ENCODE measurements at places on chromosomes 2 and 18. TPM values are rescaled to one million over a fixed set of nuclear protein-coding genes. Genes with fewer than 3 reads are reported as not detected.
A peak's percentile ranks its signal among the peaks of the same experiment; 100 is the strongest.

TRIM54 gene
- total RNA-seq = 74.0 TPM

SPIRE1 gene
- total RNA-seq = 43.1 TPM

XDH gene
- 0.32 TPM for total RNA-seq

CAPN14 gene
- total RNA-seq = 0.05 TPM

CCDC74B gene
- 3.5 TPM for total RNA-seq

SLC9A2 gene
- total RNA-seq = 0.75 TPM

C2orf49 gene
- 32.8 TPM for total RNA-seq

PLEK gene
- total RNA-seq = not detected

AQP12B gene
- total RNA-seq = not detected

CPO gene
- total RNA-seq = not detected

CFAP221 gene
- not detected for total RNA-seq

ST6GAL2 gene
- not detected for total RNA-seq

KCNK3 gene
- total RNA-seq = 1.1 TPM

LINC00305 gene
- not detected for total RNA-seq

DNA sequence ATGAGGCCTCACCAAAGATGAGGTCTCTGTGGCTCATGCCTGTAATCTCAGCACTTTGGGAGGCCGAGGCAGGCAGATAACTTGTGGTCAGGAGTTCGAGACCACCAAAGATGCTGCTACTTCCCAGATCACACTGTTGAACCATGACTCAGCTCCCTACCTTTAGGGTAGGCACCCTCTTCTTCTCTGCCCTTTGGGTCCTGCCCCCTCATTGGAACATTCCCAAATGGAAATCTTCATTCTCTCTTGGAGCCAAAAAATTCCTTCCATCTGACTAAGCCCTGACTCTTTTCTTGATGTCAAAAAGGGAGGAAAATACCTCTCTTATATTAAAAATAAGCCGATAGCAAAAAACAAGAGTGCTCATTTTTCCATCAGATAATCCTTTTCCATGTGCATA lies 183.5 kb downstream of the PAX3 start:
- no peak for DNase-seq

DNA sequence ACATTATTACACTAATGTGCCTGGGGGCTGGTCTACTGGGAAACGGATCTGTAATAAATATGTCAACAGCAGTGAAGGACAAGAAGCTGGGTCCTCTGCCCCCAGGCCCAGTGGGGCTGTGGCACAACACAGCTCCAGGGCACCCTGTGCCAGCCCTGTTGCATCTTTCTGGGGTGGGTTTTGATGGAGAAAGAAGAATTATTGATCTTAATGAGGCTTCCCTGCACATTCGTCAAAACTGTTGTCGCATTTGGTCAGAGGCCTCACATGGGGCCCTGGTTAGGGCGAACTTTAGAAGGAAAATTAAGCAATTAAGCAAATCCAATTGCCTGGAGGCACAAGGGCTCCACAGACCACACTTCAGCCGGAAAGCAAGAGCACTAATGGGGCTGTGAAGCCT lies 30.0 kb upstream of the TWIST2 start:
- no peak for DNase-seq

- DNase-seq = peak; percentile 82
Measured at GRCh38 chr2:64784168-64785061, 130.7 kb upstream of the SERTAD2 start.

DNA sequence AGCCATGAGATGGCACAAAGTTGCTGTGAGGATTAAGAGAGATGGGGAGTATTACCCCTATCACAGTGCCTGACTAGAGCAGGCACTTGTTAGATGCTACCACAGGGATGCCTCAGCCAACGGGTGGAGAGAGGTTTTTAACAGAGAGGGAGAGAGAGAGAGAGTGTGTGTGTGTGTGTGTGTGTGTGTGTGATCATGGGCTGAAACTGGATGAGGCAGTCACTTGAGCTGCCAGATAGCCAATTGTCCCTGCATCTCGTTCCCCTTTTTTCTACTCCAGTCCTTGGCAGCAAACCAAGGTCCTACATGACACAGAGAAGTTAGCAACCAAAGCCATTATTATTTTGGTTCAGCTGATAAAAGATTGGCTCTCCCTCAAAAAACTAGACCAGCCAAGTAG lies 3.0 kb downstream of the CD8A start:
- no peak for DNase-seq

- DNase-seq = no peak
Measured at GRCh38 chr2:6557737-6558136, 308.0 kb downstream of the CMPK2 start.

GRCh38 chr2:46293466-46293865 lies 3.7 kb upstream of the EPAS1 start:
- DNase-seq = no peak

- peak; percentile 83 for DNase-seq
Measured at GRCh38 chr2:70128005-70128404, 40.7 kb downstream of the PCBP1 start.

DNA sequence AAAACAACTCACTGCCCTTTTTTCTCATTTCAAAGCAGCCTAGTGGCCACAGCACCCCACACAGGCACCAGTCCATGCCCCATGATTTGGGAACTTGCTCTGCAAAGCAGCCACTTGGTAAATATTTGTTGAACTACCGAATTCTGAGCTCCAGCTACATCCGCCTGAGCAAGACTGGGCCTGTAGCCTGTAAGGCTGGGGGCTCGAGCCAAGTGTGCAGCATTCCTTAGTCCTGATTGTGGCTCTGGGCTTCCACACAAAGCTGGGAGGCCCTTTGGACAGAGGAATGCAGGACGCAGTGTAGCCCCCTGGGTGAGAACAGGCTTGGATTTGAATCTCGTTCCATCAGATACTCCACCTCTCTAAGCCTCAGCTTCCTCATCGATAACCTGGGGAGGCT lies 88.4 kb downstream of the ACTR2 start:
- DNase-seq = no peak

DNA sequence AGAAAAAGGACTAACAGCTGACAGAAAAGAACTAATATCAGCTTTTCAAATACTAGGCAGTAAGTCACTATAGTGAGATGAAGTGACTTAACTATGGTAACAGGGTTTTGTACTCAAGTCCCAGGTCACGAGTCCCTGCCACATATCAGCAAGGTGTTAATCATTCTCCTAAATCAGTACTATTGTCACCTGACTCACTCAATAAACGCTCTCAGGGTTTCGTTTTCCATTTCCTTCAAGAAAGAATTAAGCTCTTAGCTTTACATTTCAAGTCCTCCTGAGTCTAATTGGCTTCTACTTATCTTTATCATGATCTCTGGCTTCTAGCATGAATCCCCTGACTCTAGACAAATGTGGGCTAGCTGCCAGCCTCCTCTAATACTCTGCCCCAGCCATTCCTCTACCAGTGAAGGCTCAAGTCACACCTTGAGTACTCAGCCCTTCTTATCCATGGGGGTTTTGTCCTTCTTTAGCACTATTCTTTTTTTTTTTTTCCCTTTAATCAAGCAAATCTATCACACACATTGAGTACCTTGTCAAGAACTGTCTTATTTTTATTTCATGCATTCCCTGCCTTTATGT lies 20.0 kb downstream of the BUB1 start:
- DNase-seq = no peak

DNA sequence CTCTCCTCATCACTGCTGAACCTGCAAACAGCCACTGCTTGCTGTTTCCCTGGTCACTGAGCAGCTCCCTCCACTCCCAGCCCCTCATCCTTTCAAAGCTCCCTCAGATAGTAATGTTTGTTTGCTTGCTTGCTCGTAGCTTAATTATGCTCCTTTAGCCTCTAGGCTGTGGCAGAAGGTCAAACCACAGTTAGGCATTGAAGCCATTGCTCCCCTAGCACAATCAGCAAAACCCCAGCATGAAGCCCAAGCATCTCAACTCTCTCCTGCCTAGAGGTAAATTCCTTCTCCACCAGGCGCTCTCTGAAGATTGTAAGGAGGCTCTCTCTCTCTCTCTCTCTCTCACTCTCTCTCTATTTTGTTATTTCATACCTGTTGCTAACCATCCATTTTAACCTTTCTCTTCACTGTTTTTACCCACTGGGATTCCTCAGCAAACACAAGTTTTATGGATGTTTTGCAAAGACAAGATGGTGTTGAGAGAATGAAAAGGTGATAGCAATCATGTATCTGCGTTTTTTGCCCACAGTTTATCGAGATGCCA lies 135.9 kb upstream of the HNRNPA3 start:
- DNase-seq = no peak

- no peak for DNase-seq
Measured at GRCh38 chr2:219099329-219099728, 38.6 kb upstream of the IHH start.

DNA sequence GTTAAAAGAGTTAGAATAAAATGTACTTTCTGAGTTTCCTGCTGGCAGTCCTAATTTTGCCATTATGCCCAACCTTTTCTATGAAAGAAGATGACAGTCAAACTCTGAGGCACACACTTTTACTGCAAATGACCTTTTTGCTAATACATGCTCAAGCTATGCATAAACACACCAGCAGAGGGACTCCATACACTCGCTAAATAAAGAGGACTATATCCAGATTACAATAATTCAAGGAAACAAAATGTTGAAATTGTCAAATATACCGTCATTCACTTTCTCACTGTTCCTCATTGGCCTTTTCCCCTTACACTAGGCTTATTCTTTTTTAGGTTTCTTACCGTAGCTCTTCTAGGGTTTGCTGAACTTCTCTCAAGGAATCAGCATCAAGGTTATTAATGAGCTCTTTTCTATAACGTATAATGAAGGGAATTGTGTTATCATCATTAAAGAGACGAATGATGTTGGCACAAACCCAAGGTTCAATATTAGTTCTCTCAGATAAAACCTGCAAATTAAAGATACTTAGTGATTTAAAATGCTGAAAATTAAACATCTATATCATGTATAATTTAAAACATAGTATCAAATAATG lies 25.7 kb downstream of the SRBD1 start:
- peak; percentile 55 for DNase-seq

GRCh38 chr2:232454630-232455029 lies 1.3 kb upstream of the ALPI start:
- DNase-seq = no peak

GRCh38 chr18:45024357-45025088 lies 343.8 kb downstream of the SETBP1 start:
- DNase-seq = no peak

- peak; percentile 97 for DNase-seq
Measured at GRCh38 chr2:44753552-44754285, 187.8 kb upstream of the SIX3 start.

DNA sequence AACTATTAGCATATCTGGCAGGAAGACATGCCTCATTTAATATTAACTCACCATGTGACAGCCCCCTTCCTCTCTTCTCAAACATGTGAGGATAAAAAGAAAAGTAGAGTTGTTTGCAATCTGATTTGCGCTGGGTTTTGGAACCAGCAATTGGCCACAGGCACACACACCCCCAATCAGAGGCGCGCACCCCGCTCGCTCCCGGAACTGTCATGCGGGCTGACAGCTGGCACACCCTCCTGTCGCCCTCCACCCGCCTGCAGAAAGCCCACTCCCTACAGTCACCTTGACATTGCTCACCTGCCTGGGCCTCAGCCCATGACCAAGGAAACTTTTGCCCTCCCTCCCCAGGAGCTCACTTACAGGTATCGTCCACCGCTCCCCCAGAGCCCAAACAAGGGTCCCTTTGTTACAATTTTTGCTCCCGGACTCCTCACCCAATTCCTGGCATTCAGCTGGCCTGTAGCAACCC lies 1.1 kb downstream of the COBLL1 start:
- DNase-seq = peak; percentile 31

DNA sequence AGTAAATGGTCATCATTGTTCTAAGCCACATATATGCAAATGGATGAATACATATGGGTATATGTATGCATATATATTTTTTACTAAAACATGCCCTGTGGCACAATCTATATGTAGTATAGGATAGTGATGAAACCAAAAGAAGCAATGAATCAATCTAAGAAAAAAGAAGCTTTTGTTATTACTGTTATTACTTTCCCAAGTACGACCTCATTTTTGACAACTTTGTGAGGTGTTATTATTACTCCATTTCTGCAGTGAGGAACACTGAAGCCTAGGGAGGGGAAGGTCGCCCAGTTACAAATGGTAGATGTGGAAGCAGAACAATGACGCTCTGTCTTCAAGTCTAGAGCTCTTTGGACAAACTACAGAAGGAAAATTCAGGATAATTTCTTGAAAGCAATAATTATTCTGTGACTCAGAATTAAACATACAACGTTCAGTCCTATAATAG lies 38.3 kb downstream of the STAT4 start:
- DNase-seq = no peak

DNA sequence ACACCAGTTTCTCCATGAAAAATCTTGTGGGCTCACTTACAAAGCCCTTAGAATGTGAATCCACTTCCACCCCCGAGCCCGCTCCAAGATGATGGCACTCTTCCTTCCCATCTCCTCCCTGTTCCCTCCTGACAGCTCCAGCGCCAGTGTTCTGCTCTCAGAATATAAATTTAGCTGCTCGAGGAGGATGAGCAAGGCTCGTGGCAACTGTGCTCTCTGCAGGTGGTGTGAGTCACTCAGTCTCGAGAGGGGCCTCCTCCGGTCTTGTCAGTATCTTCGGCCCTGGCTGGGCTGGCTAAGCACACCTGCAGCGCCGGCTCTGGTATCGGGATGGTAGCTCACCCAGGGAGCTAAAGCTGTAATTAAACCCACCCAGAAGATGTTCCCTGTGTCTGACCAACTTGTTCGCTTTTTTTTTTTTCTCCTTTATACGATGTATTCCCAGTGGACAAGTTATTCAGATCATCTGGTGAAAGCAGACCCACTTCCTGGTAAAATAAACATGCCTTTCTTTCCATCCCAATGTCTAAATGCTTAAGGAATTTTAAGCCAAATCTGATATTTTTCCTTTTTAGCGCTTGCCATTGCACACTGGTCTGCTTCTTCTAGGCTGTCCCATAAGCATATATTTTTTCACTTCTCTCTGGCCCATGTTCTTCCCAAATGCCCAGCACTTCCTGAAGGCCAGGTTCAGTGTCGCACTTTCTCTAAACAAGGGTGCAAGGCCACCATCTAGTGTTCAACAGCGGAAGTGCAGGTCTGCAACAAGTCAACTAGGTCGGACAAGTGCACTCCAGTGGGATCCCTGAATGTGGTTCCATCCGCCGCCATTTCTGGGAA lies 31.4 kb upstream of the YPEL5 start:
- peak; percentile 87 for DNase-seq

DNA sequence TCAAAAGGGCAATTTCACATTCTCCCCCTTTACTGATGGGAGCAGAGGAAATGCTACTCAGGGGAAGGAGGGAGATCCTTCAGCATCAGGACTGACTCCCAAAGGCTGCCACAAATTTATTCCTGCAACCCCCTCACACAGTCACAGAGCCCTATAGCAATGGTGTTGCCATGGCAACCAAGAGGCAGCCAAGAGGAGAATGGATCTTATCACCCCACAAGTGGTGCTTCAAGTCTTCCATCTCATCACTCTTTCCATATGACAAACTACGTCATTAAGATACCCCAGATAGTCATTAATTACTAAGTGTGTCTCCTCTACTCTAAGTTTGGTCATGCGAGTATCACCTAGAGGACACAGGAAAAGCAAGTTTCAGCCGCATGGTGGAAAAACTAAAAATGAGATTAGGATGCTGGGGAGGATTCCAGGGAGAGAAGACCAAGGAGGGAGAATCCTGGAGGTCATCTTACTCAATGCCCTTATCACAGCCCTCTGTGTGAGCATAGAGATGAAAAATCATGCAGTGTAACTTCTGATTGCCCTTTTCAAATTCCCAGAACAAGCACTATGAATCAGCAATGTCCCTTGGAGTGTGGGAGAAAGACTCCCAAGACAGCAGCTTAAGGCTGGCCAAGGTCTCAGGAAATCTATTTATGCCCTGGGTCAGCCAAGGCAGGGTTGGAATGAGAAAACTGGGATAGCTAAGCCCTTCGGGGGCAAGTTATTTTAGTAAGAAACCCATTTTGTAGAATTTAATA lies 885.7 kb upstream of the KLHL29 start:
- no peak for DNase-seq

Data from myocyte (in vitro differentiated cells).